ENCODE measurements at places on chromosomes 16 and 17.

DNA sequence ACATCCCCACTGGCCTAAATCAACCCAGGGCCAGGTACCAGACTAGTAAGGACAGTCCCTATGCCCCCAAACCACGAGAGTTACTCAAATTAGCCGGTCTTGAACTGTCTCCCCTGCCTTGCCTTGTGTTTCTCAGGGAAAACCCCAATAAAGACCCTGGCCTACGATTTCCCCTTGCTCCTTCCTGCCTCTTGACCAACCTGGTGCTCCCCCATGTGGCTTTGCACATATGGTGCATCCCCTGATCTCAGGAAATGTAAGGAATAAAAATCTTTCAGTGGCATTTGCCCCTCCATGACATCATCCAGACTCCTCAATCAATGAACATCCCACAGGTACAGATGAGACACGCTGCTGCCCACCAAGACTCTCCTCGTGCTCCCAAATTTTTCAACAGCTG lies 87.9 kb downstream of the ZNF18 start:
- no peak for DNase-seq

- DNase-seq = no peak
Observed at GRCh38 chr16:22693638-22694340, 120.2 kb upstream of the HS3ST2 start.

DNA sequence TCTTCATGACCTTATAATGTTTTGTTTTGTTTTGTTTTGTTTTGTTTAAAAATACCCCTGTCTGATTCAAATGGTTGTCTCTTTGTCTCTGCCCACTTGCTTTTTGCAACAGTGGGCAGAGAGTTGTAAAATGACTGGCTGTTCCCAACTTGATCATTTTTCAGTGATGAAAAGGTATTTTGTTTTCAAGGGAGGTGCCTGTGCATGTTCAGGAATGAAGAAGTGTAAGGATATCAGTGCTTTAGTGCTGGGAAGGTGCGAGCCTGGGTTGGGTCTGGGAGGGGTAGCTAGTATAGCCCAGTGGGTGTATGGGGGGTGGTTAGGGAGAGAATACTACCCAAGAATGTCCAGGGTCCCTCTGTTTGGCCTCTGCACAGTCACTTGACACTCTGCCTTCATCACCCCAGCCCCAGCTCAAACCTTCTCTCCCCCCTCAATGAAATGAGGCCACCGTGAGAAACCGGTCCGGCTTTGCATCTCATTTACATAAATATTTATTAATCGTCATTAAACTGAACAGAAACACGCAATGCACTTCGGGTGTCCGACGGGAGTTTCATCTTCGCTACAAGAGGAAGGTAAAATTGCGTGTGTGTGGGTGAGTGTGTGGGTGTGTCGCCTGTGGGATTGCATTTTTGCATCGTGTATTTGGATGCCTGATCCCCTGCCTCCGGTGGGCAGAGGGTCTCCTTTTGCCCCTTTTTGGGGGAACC lies 4.3 kb downstream of the NEUROD2 start:
- DNase-seq = no peak

DNA sequence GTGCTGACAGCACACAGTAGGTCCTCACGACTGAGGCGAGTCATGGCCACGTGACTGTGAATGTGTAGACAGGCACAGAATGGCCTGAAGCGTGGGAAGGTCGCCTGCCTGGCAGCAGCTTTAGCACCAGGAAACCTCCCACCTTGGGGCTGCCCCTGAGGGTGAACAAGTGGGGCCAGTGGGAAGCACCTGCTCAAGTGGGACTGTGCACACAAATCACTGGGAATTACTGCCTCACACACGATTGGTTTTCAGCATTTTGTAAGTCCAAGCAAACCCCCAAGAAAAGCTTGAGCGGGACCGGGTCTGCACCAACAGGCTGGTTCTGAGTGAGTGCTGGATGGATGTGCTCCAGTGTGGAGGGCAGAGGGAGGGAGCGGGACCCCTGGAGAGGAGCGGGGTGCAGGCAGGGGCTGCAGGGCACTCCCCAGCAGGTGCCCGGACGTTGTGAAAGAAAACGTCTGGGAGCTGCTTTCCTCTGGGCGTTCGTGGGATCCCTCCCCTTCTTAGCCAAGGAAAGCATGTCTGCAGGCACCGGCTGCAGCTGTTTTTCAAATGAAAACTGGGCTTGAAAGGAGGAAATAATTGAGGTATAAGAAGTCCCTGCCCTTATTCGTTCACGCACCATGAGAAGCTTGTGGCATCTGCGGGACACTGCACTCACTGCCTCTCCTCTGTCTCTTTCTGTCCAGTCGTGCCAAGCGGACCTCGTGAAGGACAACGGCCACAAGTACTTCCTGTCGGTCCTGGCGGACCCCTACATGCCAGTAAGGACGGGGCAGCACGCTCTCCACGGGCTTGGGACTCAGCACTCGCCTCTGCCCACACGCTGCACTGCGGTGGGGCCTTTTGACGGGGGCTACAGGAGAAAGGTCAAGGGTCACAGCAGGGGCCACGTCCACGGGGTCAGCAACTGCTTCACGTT lies 111.7 kb upstream of the CHMP6 start:
- DNase-seq = no peak

DNA sequence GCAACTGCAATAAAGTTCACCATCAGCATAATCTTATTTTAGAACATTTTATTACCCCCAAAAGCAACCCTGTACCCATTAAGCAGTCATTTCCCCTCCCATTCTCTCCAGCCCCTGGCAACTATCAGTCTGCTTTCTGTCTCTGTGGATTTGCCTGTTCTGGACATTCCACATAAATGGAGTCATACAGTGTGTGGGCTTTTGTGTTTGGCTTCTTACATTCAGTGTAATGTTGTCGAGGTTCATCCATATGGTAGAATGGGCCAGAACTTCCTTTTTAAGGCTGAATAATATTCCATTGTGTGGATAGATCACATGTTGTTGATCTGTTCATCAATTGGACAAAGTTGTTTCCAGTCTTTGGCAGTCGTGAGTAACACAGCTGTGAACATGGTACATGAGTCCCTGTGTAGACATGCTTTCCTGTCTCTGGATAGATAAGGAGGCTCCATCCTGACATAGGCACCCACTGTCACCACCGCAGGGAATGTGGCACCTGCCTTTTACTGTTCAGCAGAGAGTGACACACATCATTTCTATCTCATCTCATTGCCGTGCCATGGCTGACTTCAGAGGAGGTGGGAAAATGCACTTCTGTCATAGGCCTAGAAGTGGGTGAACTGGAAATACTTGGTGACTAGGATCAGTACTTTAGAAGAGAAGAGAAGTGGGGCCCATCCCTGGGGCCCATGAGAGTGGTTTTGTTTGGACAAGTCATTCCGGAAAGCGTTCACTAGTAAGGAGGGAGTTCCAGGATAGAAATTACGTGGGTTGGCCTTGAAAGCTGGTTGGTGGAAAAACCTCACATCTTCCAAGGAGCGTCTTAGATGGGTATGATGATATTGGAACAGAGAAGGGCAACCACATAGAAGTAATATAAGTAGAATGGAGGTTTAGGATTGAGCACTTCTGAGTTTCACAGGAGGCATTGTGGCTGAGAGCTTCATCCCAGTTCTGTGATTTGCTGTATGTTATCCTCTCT lies 25.8 kb downstream of the EPN2 start:
- no peak for DNase-seq

DNA sequence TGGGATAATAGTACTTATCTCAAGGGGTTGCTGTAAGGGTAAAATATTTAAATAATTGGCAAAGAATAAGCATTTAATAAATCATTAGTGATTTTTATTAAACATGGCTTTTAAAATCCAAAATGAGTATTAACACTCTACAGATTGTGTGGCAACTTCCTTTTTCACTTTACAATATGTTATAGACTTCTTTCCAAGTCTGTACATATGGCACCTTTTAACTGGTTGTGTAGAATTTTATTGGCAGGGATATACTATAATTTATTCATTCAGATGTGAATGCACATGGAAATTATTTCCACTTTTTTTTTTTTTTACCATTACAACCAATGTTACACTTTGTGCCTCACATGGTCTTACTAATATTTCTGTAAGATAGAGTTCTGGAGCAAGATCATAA lies 15.7 kb upstream of the NLRP1 start:
- no peak for DNase-seq

DNA sequence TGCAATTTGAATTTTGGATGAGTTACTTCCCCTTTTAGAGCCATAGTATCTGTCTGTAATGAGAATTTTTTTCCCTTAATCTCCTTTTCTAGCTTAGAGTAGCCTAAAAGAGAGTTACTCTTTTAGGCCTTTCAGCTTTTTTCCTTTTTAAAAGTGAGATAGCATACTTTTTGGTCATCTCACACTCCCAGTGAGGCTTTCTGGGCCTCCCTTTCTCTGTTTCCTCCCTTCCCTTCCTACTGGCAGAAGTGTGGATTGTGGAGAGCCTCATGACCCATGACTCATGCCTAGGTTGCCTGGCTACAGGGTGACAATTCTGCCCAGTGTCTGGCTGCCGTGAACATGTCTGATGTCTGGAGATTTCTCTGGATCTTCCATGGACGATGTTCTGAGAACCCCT lies 15.2 kb downstream of the KRT23 start:
- no peak for DNase-seq
